Fibroblast of villous mesenchyme (primary cell): ENCODE measurements at places on chromosomes 11 and 22.

DNA sequence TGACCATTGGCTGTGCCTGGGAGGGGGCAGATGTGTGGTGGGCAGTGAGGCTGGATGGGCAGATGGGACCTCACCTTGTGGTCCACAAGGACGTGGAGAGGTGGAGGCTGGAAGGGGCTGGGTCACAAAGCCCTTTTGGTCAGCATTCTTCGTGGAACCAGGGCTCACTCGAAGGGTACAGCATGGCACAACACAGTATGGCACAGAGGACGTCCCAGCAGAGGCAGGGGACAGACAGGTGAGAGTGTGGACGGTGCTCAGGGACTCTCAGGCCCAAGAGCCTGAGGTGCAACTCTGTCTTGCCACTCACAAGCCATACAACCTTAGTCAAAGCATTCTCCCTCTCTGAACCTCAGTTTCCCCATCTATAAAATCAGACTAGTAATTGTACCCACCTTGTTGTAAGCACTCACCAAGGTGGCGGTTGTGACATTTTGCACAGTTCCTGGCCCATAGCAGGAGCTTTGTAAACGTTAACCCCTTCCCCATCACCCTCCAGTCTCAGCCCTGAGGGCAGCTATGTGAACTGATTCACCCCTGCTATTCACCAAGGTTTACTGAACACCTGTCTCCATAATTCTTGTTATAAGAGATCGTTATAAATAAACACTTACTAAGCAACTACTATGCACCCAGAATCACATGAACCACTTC is 11.6 kb upstream of the TSKU start:
- no peak for DNase-seq

DNA sequence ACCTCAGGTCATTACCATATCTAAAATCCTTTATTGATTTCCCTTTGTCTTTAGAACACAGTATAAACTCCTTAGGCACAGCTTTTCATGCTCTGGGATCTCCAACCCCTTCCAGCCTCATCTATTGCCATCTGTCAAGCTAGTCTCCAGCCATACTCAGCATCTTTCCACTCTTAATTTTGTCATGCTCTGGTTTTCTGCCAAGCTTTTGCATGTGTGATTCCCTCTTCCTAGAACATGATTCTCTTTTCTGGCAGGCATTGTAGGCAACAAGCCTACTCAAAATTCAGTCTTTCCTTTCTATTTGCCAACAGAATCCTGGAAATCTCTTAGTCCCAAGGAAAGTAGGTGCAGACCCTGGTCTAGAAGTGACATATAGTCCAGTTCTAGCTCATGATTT is 35.5 kb upstream of the SLC6A5 start:
- no peak for DNase-seq

GRCh38 chr11:32310214-32310601 is 125.1 kb downstream of the WT1 start:
- peak; percentile 24 for DNase-seq

DNA sequence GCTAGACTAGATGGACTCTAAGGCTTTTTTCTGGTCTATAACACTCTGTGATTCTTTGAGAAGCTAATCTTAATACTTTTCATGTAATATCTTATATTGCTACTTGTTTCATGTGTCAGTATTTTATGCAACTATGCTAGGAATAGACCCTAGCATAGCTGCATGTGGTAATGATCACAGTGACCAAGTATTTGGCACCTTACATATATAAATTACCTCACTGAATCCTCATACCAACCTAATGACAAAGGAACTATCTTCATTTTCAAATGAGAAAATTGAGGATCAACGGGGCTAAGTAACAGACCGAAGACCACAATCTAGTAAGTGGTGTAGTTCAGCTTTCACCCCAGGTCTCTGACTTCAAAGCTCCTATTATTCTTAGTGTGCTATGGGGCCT is 327.3 kb upstream of the PITPNB start:
- DNase-seq: no peak

DNA sequence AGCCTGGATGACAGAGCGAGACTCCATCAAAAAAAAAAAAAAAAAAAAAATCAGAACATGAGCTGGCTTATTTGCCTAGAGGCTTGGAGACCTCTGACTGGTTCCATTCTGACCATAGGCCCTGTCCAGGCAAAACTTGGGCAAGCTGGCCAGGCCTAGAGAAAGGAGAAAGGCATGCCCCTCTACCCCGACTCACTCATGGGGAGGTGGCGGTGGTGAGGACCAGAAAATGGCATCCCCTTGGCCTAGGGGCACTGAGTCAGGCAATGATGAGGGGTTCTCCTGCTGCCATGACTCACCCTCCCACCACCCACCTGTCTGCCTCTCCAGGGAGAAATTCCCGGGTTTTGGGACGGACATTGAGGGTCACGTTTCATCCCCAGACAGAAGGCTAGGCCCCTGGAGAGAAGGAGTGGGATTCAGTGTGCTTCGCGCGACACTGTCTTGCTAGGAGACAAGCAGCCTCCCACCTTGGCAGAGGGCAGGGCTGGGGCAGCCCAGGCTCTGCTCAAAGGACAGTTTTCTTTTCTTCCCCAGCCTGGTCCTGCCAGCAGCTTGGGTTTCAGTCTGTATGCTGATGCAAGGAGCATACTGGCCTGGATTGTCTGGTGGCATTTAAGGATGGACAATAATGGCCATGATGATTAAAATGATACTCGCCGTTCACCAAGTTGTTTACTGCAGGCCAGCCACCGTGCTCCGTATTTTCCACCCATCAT is 17.2 kb downstream of the TOB2 start:
- no peak for DNase-seq

- no peak for DNase-seq
Observed at GRCh38 chr11:67497656-67498291, 7.4 kb downstream of the PITPNM1 start.

- DNase-seq: peak; percentile 74
Observed at GRCh38 chr11:35515224-35515623, 10.2 kb downstream of the PAMR1 start.

DNA sequence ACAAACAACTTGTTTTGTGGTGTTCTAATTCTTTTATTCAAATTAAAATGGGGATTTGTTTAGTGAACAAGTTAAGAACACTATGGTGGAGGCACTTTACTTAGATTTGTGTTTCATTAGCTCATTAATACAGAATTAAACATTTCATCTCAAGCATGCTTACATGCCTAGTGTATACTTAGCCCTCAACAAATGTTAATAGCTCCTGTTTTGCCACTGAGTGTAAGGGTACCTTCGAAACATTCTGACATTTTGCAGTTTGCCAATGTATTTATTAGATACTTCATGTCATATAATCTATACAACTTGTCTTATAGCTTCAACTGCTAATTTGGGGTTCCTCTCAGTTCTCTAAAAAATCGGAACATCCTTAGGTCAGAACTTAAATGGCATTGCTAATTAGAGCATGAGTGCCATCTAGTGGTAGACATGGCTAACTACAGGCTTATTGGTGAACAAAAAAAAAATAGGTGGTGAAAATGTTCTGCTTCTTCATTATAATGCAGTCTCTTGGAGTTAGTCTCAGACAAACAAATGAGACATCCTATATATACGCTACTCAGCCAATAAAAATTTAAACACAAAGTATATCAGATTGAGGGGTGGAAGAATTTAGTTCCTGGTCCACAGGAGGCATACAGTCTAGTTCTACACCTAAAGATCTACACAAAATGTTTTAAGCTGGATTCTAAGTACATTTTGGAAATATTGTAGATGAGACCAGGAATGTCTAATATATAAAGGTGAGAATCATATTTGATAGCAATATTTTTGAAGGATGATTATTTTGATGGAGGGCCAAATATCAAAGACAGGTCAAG is 4.9 kb upstream of the CNTN5 start:
- peak; percentile 52 for DNase-seq

- peak; percentile 12 for DNase-seq
Observed at GRCh38 chr11:16669799-16670415, 68.5 kb upstream of the C11orf58 start.

DNA sequence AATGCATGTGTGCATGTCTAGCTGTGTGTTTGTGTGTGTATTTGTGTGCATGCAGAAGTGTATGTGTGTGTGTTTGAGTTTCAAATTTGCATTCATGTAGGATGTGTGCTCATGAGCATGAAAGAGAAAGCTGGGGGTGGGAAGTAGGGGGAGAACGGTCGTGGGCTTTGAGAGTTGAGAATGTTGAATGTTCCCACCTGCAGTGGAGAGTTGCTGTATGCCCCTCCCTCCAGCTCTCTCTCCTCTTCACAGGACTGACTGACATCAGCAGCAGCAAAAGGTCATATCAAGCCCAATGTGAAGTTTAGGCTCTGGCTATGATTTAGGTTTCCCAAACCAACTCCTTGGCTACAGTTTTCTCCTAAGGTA is 63.8 kb upstream of the RRAS2 start:
- DNase-seq: no peak

- DNase-seq: no peak
Observed at GRCh38 chr22:48678171-48679135, 1149.2 kb downstream of the BRD1 start.
